Adipocyte (in vitro differentiated cells): ENCODE measurements at places on chromosomes 5 and 9.
A peak's percentile ranks its signal among the peaks of the same experiment; 100 is the strongest.

GRCh38 chr9:109182940-109183798, 16.1 kb upstream of the FRRS1L start:
- DNase-seq: peak; percentile 56

DNA sequence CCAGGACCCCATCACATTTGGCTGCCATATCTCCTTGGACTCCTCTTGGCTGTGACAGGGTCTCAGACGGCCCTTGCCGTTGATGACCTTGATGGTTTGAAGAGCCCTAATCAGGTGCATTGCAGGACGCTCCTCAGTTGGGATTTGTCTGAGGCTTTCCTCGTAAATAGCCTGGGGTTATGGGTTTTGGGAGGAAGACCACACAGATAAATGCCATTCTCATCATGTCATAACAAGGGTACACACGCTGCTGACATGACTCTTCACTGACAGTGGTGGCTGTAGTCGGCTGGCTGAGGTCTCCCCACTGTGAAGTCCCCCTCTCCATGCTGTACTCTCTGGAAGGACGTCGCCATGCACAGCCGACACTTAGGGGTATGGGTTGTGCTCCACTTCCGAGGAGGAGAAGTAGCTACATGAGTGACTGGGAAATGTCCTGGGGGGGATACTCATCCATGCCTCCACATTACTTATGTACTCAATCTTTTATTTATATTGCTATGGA, 42.9 kb upstream of the SPTLC1 start:
- no peak for DNase-seq

- no peak for DNase-seq
Measured at GRCh38 chr5:1410156-1411014, 34.9 kb downstream of the SLC6A3 start.

DNA sequence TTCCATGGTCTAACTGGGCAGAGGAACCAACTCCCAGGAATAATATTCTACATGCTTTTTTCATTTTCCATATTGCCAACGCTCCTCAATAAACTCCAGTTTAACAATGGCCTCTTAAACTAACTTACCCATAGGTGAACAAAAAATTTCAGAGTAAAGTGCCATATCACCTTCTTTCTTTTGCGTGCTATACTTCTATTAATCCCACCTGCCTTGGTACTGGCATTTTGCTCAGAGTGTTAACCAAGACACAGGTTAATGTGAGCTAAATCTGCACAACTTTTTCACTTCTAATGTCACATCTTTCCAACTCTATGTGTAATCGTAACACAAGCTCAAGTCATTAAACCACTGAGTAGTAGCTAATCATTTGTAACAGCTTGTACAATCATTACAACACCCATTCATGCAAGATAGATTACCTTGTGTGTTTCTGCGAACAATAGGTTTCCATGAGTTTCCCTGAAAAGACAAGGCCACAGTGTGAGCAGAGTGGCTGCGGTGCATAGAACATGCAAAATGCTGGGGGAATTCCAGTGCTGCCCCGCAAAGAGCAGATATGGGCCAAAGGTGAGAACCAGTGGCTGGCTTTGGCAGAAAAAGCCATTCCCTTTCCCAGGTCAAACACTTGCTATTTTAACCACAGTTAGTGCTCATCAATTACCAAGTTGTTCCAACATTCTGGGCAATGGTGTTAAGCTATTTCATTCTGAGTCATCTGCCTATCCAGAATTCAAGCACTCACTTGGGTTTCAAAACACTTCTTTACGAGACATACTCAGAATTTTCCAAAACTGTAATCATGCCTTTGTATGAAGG, 42.8 kb downstream of the TIMD4 start:
- no peak for DNase-seq

GRCh38 chr5:108637134-108637533, 110.6 kb upstream of the FER start:
- DNase-seq: peak; percentile 20

DNA sequence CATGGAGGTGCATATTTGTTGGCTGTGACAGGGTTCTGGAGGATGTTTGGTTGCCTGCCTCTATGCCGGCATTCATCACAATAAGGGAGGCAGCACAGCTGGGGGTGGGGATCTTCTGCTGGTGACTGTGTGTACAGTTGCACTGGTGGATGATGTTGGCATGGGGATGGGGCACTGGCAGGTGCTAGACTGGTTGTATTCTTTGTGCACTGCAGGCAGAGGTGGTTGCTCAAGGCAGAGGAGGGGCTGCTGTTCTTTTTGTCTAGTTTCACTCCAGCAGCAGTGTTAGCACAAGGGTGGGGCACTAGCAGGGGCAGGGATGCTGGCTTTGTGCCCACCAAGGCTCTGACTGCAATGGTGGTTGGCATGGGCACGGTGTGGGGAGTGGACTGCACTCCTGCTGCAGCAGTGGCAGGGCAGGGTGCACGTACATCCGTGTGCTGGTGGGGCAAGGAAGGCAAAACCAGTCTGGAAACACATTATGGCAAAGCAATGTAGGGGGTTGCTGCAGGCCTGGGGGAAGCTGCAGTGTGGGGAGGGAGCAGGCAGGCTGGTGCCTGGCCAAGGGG, 69.3 kb downstream of the ISOC1 start:
- DNase-seq: no peak

DNA sequence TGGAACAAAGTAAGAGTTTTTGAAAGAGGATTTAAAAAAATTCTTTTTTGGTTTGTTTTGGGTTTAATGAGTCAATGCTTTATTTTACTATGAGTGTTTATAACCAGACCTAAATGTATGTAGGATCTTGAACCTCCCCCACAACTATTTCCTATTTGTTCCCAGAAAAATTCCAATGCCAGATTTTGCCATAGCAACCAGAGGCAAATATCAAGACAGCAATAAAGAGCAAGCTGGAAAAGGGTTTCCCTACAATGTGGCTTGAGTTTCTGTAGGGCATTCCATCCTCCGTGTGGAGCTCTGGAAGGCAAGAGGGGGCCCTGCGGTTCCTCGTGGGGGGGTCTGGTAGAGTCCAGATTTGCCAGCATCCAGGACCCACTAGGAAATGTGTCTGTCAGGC, 27.8 kb upstream of the GDNF start:
- DNase-seq: no peak

DNA sequence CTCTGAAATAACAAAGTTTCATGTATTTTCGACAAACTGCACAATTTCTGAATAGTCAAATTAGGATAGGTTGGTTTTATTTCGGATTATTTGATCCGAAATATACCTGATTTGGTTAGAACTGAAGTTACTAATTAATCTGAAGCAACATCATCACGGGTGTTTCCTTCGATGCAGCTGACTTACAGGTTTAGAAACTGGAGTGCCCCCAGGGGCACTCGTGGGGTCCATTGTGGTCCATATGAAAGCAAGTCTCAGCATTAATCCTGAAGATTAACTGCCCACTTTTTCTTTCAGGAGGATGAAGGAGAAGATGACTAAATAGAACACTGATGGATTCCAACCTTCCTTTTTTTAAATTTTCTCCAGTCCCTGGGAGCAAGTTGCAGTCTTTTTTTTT, 5.3 kb downstream of the SET start:
- DNase-seq: no peak

GRCh38 chr5:113281194-113281593, 153.6 kb downstream of the TSSK1B start:
- no peak for DNase-seq

DNA sequence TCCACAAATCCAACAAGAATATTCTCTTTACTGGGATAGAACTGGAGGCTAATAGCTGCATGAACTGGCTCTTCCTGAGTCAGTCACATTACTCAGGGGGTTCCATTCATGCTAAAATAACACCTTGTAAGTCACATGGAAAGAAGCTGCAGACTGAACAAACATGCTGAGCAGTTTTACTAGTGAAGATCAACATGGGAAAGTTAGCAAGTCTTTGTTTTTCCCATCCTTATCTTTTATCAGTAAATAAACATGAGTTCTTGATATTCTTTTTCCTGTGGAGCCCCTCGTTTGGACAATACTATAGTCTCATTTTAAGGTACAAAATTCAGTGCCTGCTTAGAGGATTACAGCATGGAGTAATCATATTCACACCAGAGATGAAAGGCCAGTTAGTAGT, 43.7 kb upstream of the TEK start:
- DNase-seq: no peak

DNA sequence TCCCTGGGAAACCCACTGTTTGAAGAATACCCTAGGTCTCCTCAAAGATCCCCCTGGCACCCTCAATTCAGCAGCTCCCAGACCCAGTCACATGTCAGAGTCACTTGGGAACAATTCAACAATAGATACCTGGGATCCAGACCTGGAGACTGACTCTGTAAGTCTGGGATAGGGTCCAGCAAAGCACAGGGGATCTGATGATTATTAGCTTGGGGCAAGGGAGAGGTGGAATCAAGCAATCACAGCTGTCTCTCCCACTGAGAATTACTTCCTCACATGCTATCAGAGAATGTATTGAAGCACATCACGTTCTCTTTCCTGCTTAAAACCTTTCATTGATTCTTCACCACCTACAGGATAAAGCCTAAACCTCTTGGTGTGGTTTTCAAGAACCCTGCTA, 5.9 kb downstream of the FAM193B start:
- no peak for DNase-seq

DNA sequence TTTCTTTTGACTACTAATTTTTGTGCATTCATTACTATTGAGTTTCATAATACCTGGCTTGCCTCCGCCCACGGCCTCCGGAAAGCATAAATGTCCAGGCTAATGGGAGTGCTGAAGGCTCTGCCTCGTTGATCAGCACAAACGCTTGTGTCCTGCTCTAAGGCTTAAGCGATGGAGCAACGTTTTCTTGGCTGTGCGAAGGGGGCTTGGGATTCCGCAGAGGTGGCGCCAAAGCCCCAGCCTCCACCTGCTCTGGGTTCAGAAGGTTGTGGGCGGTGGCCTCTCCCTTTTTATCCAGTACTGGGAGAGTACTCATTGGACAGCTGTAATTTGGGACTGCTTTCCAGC, 19.7 kb downstream of the ANXA2R start:
- DNase-seq: peak; percentile 74

DNA sequence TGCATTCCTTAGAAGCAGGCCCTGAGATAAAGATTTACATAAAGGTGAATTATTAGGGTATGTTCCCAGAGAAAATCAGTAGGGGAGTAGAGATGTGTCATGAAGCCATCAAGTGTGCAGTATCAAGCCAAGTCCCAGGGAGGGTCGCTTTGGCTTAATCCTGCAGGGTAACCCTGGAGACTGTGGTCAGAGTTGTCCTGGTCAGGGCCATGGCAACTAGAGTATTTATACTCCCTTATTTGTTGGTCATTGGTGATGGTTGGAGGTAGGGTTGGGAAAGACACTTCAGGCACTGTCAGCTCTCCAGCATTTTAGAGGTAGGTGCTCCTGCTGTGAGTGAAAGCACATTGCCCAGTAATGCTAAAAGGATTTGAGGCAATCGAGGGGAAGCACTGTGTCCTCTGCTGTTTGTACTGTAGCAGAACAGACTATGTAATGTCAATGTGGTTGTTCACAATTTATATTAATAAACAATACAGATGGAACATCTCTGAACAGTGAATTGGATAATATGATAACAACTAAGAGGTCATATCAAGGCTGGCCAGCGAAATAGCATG, 108.9 kb downstream of the GDNF start:
- no peak for DNase-seq

DNA sequence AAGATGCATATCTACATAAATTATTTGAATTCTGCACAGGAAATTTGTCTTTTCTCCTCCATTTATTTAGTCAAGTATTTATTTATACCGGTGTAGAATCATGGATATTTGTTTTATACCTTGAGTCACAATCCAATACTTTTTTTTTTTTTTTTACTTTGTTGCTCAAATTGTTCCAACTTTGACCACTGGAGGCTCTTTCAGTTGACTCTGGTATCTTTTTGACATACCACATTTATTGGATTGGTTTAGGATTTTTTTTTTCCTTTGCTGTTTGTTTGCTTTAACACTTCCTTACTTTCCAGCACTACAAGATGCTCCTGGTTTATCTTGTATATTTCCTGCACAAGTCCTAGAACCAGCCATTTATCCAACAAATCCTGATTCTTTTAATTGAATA, 543.1 kb upstream of the RIOK2 start:
- no peak for DNase-seq

GRCh38 chr9:127360829-127361228, 36.1 kb upstream of the SLC2A8 start:
- peak; percentile 24 for DNase-seq

- DNase-seq: no peak
Measured at GRCh38 chr5:59588922-59589321, 304.6 kb downstream of the PDE4D start.

DNA sequence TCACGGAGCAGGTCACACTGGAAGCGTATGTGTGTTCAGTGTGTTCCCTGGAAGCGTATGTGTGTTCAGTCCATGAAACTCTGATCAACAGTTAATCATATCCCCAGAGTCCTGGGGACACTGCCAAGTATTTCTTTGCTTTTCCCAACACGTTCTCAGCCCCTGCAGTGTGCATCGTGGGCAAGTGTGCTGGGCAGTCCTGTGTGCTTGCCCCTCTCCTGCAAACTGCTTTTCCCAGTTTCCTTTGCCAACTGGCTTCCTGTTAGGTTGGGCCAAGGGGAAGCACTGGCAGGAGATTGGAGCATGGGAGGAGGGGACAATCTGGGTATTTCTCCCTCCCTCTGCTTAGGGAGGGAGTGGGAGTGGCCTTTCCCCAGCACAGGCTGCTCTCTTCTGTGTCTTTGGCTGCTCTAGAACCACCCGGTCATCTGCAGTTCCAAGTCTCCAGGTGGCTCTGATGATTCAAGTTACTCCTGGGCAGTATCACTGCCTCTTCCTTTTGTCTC, 36.8 kb upstream of the NEK6 start:
- peak; percentile 19 for DNase-seq

GRCh38 chr9:74783408-74783807, 104.3 kb downstream of the TRPM6 start:
- peak; percentile 22 for DNase-seq
